CD4-positive, alpha-beta T cell (primary cell): ENCODE measurements at places on chromosomes 3 and 15. TPM values are rescaled to one million over a fixed set of nuclear protein-coding genes. Genes with fewer than 3 reads are reported as not detected.

DNA sequence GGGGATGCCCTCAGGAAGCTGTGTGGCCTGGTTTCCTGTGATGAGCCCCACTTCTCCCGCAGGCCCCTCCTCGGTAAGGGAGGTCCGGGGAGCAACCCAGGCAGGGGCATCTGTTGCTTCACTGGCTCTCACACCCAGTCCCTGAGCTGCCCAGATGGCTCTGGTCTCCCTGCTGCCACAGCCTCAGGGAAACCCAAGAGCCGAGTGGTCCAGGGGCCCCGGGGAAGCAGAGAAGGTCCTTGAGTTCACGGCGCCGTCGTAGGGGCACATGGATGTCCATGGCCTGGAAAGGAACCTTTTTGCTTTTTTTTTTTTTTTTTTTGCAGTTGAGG lies 13.3 kb upstream of the LRRC15 start:
- no peak for DNase-seq

- peak; percentile 74 for DNase-seq
Measured at GRCh38 chr15:45179221-45179985, 8.4 kb downstream of the SHF start.

GRCh38 chr3:19183584-19183983 lies 35.3 kb downstream of the KCNH8 start:
- DNase-seq: no peak

- DNase-seq: no peak
Measured at GRCh38 chr15:28112101-28112760, 13.1 kb upstream of the OCA2 start.

GRCh38 chr3:143302638-143303171 lies 183.1 kb downstream of the CHST2 start:
- DNase-seq: no peak

GRCh38 chr3:61985020-61985419 lies 388.3 kb downstream of the FEZF2 start:
- DNase-seq: no peak

GRCh38 chr3:73469331-73469730 lies 155.4 kb downstream of the PDZRN3 start:
- no peak for DNase-seq

DNA sequence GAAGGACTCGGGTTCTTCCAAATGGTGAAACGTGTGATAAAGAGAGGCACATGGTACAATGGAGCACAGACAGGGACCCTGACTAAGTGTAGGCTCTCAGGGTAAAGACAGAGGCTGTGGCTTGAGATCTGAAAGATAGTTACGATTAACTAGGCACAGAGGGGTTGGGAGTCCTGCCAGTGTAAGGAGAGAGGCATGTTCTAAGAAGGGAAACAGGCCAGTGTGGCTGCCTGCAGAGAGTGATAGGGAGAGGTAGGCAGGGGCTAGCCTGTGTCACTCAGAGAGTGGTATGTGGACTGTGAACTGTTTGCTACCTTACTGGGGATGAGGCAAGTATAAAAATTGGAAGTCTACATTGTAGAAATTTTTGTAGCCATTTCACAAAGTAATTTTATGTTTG lies 109.5 kb downstream of the PEX5L start:
- no peak for DNase-seq

DNA sequence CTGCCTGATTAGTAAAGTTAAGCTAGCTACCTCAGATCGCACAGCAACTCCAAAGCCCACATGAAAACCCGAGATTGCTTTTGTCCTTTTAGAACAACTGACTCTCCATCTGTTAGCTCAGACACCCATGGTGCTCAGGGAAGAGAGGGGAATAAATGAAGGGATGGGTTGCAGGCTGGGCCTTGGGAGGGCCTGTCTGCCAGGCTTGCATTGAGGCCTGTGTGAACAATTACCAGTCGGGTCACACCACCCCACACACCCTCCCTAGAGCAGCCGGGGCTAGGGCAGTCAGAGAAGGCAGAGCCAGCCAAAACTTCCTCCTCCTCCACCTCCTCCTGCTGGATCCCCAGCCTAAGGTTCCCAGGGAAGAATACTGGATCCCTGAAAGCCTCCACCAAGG lies 8.8 kb upstream of the PRKAR2A start:
- no peak for DNase-seq

GRCh38 chr15:85473455-85473854 lies 93.1 kb downstream of the AKAP13 start:
- no peak for DNase-seq

C3orf80 gene
- total RNA-seq: not detected

GABRR3 gene
- total RNA-seq: not detected

GOLGA8K gene
- total RNA-seq: 0.50 TPM

SYNPR gene
- total RNA-seq: not detected

SLC28A2 gene
- not detected for total RNA-seq

MORC1 gene
- not detected for total RNA-seq

ST3GAL6 gene
- total RNA-seq: 0.44 TPM

CCR3 gene
- total RNA-seq: not detected

PPARG gene
- total RNA-seq: 0.27 TPM

VWA5B2 gene
- total RNA-seq: not detected
